ENCODE measurements at places on chromosomes 1 and 21. TPM values are rescaled to one million over a fixed set of nuclear protein-coding genes. Genes with fewer than 3 reads are reported as not detected.

The MROH9 gene
- total RNA-seq = not detected

The SYCP1 gene
- not detected for total RNA-seq

The GBP4 gene
- 10.3 TPM for total RNA-seq

GRCh38 chr1:116492358-116492811, 78.4 kb downstream of the CD58 start:
- no peak for DNase-seq
- H3K4me1 ChIP-seq = peaks cover 77% of the 10 kb centered on the region
- no peak overlapping the region for H3K4me3 ChIP-seq

- no peaks in the 10 kb centered on the region for H3K36me3 ChIP-seq
- H3K27ac ChIP-seq = peak overlapping the region; percentile 71
- peaks cover 24% of the 10 kb centered on the region for H3K4me1 ChIP-seq
- no peaks in the 10 kb centered on the region for H3K27me3 ChIP-seq
Observed at GRCh38 chr1:27436204-27437159, 44.1 kb downstream of the GPR3 start.

GRCh38 chr1:205701891-205702290, 21.6 kb upstream of the SLC45A3 start:
- DNase-seq = no peak
- peaks cover 56% of the 10 kb centered on the region for H3K36me3 ChIP-seq
- no peak overlapping the region for H3K4me3 ChIP-seq
- no peaks in the 10 kb centered on the region for H3K4me1 ChIP-seq
- no peaks in the 10 kb centered on the region for H3K27me3 ChIP-seq

DNA sequence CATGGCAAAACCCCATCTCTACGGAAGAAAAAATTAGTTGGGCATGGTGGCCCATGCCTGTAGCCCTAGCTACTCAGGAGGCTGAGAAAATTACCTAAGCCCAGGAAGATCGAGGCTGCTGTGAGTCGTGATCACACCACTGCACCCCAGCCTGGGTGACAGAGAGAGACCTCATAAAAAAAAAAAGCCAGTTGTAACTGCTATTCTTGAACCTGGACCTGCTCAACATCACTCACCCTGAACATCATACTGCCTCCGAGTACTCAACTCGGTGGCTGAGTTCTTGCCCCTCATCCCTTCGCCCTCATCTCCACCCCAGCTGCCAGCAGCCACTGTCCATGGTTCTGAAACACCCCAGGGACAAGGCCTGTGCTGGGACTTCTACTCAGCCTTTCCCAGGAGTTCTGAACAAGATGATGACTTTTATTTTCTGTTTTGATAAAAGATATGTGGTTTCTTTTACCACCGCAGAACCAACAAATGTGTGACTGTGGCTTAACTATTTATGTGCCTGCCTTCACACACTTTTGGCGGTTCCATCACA, 5.4 kb upstream of the DISP3 start:
- H3K27me3 ChIP-seq = peaks cover 96% of the 10 kb centered on the region
- H3K36me3 ChIP-seq = no peaks in the 10 kb centered on the region
- no peak overlapping the region for H3K4me3 ChIP-seq
- H3K27ac ChIP-seq = no peak overlapping the region
- H3K4me1 ChIP-seq = no peaks in the 10 kb centered on the region

- no peak overlapping the region for H3K4me3 ChIP-seq
- H3K27ac ChIP-seq = no peak overlapping the region
- no peak for DNase-seq
Observed at GRCh38 chr1:182955596-182956588, 2.9 kb upstream of the SHCBP1L start.

DNA sequence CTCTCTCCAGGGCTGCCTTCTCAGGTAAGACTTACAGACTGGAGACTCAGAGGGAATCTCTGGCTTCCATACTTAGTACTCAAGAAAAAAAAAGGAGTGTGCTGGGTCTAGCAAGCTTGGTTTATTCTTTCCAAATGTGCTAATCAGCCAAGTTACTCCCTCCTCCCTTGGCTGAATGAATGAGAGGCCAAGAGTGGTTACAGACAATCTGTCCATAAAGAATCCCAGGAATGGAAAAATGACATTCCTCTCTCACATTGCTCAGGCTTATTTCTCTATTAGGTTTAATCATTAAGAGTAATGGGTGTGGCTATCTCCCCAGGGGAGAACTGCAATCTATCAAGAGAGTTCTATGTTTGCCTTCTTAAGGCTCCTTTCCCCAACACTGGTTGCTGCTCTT, 547.3 kb upstream of the PLXNA2 start:
- H3K36me3 ChIP-seq = no peaks in the 10 kb centered on the region
- no peaks in the 10 kb centered on the region for H3K27me3 ChIP-seq
- H3K4me3 ChIP-seq = no peak overlapping the region
- H3K4me1 ChIP-seq = no peaks in the 10 kb centered on the region
- H3K27ac ChIP-seq = no peak overlapping the region

- no peaks in the 10 kb centered on the region for H3K4me1 ChIP-seq
- no peak overlapping the region for H3K4me3 ChIP-seq
- H3K36me3 ChIP-seq = no peaks in the 10 kb centered on the region
- DNase-seq = no peak
- H3K27ac ChIP-seq = no peak overlapping the region
Observed at GRCh38 chr1:20078171-20078651, 8.2 kb downstream of the PLA2G5 start.
